ENCODE measurements at places on chromosomes 6 and 20.

DNA sequence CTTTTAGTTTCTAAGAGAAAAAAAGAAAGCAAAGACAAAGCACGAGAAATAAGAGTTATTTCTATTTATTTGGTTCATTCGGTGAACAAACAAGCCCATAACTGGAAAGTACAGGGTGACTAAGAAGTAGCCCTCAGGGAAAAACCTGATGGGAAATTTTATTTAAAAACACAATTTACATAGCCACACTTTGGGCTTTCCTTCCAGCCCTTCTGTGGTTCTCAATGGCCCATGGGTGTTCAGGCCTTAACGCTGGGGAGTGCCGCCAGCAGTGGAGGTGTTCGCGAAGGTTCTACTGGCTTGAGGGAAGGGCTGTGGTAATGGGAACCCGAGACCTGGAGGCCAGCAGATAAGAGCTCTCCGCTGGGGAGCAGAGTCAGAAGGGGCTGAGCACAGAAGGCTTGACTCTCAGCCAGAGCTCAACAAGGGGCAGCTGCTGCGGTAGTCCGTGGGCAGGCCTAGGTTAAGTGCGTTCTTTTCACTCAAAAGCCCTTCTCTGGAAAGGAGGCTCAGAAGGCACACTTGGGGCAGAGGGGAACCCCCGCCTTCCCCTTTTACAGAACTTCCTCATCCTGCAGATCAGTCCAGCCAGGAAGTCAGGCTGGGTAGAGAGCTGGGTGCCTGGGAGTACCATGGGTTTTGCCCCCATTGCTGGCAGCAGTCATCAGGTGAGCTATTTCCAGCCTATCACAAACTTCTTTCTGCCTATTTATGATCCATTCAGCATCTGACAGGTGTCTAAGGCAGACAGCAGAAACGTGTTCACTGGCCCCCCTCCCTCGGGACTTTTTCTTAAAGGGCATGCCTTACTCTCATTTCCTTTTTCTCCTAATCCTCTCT lies 8.8 kb upstream of the CD83 start:
- peak; percentile 26 for DNase-seq

GRCh38 chr6:12232821-12233220 lies 57.3 kb upstream of the EDN1 start:
- no peak for DNase-seq

DNA sequence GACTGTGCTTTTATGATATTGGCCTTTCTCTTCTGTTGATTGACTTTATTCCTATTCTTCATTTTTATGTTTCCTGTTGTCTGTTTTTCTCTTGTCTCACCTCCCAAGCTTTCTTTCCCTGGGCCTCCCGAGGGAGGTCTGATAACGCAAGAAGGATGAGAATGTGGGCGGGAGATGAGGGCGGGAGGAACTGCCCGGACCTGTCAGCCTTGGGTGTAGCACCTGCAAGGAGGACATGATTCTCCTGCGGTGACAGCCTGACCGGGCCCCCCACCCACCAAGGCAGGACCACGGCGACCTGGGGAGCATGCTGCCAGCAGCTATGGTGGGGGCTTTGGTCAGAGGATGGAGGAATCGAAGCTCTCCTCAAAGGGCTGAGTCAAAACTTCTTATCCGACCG lies 86.9 kb downstream of the PLEKHG1 start:
- no peak for DNase-seq

DNA sequence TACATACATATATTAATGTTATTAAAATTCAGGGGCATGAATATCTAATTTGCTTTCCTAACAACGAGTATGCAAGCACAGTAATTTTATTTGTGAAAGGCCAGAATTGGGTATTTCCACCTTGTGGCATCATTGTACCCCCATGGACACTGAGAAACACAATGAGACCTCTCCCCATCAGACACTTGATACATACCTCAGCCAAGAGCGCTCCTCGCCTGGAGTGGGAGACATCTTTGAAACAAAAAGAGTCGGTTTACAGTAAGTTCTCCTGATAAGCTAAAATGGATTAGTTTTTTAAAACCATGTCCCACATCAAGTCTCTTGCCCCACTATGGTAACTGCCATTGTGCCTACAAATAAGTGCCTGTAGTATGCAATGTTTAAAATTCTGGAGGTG lies 2.1 kb downstream of the CNR1 start:
- DNase-seq = no peak

DNA sequence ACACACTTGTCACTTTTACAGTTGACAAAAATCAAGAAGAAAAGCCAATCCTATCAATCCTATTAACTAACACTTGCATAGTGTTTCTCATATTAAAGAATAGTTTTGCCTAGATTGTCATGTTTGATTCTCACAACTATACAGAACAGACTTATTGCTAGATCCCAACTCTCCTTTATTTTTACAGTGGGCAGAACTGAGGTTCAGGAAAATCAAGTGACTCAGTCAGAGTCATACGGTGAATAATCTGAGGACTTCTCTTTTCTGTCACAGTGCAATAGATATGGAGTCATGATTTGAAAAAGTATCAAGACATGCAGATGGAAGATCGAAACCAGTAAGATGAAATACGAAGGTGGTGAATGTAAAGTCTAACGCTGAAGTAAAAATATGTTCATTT lies 195.1 kb upstream of the CITED2 start:
- DNase-seq = no peak

- no peak for DNase-seq
Observed at GRCh38 chr6:74964871-74965441, 240.9 kb downstream of the COL12A1 start.

- no peak for DNase-seq
Observed at GRCh38 chr20:60101201-60101890, 143.1 kb downstream of the CDH26 start.

- DNase-seq = no peak
Observed at GRCh38 chr6:37489697-37490336, 9.9 kb downstream of the CCDC167 start.

- no peak for DNase-seq
Observed at GRCh38 chr20:57040466-57040865, 226.0 kb downstream of the BMP7 start.

- no peak for DNase-seq
Observed at GRCh38 chr20:57229490-57229889, 37.0 kb downstream of the BMP7 start.

GRCh38 chr6:158468666-158469065 lies 91.2 kb upstream of the TMEM181 start:
- DNase-seq = no peak

DNA sequence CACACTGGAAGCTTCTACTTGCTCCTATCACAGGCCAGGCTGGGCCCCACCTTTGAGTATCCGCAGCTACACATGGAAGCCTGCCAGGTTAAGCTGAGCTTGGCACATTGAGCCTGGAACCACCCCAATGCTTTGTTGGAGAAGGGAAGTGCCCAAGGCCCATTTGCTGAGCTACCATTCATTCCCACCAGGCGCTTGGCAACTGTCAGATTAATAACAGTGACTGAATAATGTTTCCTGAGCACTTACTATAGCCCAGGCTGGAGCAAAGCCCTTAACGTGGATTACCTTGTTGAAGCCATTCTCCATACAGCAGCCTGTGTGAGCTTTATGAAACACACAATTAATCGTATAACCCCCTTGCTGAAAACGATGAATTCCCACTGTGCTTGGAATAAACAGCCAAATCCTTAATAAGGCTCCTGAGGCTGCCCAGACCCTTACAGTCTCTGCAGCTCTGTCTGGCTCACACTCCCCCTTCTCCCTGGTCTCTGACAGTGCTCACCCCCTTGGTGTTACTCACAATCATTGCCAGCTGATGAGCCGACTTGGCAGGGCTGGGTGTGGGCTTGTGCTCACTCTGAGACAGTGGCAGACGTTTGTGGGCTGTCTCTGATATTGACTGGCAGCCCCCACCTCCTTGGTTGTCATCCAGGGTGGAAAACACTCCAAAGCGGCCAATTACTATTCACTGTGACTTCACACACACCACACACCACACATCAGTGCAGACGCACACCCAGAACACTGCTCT lies 357.1 kb downstream of the MAFB start:
- DNase-seq = no peak

GRCh38 chr6:87701344-87701675 lies 723 bp downstream of the AKIRIN2 start:
- no peak for DNase-seq

- peak; percentile 82 for DNase-seq
Observed at GRCh38 chr20:31707994-31708735, 14.5 kb downstream of the BCL2L1 start.

DNA sequence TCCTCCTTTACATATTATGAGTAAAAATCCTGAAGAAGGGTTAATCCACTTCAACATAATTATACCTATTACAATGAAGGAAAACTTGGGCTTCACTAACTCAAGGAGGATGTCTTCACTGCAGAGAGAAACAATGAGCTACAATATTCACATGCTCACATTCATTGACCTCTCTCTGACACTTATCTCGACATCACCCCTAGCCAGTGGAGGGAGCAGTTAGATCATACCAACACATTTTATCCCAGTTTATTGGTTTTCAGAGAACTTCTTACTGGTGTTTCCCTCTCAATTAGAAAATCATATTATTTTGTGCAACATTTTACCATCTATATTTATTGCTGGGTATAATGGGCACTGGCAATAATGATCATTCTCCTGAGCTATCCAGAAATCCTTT lies 646.5 kb downstream of the TENT5A start:
- DNase-seq = no peak

GRCh38 chr20:18213002-18213401 lies 75.3 kb upstream of the ZNF133 start:
- DNase-seq = no peak

DNA sequence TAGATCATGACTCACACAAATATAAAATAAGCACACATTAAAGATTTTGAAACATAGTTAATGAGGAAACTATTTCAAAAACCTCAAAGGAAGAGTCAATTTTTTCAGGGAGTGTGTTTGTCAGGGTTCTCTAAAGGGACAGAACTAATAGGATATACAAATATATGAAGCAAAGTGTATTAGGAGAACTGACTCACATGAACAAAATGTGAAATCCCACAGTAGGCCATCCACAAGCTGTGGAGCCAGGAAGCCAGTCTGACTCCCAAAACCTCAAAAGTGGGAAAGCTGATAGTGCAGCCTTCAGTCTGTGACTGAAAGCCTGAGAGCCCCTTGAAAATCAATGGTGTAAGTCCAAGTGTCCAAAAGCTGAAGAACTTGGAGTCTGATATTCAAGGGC lies 898.0 kb upstream of the EYS start:
- no peak for DNase-seq

- no peak for DNase-seq
Observed at GRCh38 chr6:19833947-19834346, 3.2 kb upstream of the ID4 start.

- no peak for DNase-seq
Observed at GRCh38 chr6:4379958-4380357, 244.6 kb upstream of the ECI2 start.

DNA sequence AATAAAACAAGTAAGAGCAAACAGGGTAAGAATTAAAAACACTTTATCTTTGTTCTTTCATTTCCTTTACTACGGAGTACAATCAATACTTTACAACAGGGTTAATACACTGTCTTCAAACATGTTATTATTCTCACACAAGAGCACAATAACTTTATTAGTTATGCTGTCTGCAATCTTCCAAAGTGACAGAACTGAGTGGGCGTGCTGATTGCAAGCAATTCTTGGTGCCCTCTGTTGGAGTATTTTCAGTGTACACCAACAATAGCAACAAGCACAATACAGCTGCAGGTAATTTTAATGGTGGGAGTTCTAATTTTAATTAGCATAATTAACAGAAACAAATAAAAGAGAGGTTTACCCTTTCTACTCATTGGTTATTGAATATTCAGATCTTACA lies 33.9 kb upstream of the PTPRK start:
- no peak for DNase-seq

DNA sequence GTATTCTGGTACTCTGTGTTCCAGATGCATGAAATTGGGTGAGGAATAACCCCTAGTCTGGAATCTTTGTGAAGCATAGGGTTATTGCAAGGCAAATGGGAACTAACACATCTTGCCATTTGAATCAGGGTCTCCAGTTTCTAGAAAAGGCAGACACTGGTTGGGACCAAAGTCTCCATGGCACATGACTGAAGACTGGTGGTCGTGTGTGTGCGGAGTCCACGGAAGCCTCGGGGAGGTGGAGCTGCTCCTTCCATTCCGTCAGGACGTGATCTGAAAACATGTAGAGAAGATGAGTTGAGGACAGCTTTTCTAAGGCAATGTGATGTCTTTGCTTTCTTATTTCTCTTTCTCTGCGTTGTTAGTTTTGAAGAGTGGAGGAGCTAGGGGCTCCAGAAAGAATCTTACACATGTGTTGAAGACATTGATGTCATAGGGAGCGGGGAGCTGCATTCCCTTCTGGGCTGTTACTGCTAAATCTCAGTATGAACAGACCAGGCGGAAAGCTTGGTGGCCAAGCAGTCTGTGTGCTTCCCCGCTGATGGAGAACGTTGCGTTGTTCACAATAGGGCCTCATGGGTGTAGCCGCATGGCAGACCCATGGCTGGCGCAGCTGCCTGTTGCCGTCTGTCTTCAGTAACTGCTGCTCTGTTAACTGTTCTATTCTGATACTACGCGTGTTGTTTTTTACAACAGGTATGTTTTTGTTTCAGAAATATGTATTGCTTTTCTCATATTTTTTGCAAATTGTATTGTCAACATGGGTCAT lies 4.8 kb upstream of the SLC17A9 start:
- DNase-seq = no peak

DNA sequence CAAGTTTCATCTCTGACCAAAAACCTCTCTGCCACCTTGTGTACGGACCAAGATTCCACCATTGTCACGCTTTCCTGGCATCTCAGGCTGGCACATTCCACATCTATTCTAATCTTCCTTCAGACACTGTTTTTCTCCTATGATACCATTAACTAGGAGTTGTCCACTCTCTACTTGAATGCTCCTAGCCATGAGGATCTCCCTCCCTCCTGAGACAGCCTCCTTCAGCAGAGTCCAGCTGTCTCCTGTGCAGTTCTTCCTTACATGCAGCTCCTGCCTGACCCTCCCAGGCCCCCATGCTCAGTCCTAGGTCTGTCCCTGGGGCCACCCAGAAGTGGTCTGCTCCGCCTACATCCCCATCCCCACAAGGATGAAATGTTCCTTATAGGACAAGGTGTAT lies 90.9 kb downstream of the CHMP4B start:
- DNase-seq = no peak

GRCh38 chr6:7241160-7241559 lies 71.8 kb downstream of the SSR1 start:
- no peak for DNase-seq

DNA sequence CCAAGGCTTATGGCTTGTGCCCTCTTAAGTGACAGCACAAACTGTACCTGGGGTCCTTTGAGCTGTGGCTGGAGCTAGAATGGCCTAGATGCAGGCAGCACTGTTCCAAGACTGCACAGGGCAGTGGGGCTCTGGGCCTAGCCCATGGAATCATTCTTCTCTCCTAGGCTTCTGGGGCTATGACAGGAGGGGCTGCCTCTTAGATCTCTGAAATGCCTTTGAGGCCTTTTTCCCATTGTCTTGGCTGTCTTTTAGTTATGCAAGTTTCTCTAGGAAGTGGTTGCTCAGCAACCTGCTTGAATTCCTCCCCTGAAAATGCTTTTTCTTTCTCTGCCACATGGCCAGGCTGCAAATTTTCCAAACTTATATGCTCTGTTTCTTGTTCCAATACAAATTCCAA lies 183.4 kb downstream of the WDR27 start:
- no peak for DNase-seq
